ENCODE measurements at places on chromosomes 13 and 19. TPM values are rescaled to one million over a fixed set of nuclear protein-coding genes. Genes with fewer than 3 reads are reported as not detected.

The TBXA2R gene
- total RNA-seq: 1.5 TPM

The PRSS57 gene
- not detected for total RNA-seq

The DIRAS1 gene
- total RNA-seq: 12.4 TPM

DNA sequence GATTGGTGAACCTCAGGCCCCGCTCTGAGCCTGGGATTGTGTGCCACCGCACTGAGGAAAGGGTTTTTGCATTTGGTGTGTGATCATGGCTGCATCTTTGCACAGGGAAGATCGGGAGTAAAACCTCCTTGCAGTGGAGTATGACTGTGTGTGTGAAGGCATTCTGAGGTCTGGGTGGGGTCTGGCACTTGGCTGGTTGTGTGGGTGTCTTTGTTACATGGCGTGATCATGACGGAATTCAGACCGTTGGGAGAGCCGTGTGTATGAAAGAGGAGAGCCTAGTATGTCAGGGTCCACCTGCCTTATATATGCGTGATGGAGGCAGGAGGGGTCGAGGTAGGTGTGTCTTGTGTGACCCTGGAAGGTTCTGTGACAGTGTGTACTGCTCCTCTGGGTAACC, 740 bp upstream of the BEST2 start:
- peak; percentile 93 for DNase-seq

DNA sequence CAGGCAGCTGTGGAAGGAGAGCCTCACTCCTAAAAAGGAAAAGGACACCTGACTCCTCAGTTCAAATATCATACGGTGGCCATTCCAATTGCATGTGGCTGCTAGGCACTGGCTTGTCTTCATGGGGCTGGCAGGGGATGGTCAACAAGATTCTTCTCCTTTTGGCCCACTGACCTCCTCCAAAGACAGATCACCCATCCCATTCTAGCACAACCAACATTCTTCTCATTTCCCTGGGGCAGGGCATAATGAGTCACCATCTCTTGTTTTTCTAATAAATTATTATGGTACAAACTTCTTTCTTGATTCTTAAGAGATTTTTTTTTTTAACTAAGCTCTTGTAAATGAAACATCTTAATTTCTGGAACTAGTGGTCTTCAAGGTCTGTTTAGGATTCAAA, 136.7 kb upstream of the NBEA start:
- DNase-seq: no peak

DNA sequence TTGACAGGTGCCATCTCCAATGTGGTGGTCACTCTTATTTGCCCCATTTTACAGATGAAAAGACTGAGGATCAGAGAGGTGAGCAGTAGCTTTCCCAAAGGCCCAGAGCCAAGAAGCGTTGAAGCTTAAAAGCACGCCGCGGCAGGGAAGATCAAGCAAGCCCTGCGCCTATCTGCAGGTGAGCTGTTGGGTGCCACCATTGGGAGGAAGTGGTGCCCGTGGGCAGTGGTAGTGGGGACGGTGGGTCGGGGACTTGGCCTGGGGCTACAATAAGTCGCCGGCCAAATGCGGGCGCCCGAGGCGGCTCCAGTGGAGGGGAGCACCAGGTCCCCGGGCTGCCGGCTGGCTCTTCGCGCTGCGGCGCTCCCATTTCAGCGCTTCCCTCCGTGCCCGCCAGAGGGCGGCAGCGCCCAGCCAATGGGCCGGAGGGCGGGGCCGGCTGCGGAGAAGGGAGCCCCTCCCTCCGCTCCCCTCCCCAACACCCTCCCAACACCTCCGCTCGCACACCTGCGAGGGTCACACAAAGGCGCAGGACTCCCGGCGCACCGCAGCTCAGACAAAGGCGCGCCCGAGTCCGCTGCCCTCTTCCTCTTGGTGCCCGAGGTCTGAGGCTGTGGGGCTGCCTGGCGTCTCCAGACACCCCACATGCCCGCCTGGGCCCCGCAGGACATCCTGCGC, 744 bp upstream of the POU2F2 start:
- DNase-seq: peak; percentile 96

DNA sequence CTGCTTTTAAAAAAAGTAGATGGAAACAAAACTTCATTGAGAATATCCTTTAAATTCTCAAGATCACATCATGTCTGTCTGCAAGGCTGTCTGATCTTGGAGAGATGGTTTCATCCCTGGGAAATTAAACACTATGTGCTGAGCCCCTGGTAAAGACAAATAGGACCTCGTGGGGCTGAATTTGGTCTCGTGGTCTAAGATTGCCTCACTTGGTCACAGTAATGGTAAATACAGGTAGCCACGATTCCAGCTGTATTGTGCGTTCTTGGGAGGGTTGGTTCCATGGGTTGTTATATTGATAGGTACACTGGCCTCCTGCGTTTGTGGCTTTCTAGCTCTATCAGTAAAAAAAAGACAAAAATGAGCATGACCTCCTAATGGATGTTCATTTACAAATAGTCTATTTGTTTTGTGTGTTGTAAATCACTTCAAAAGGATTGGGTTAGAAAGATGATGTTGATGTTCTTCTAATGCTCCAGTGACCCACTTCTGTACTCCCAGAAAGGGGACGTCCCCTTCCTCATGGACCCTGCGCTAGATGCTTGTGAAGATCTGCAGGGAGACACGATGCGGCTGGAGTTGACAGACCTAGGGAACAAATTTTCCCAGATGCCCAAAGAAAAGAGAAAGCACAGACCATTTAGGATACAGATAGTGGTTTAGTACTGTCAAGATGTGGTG, 1.8 kb downstream of the CEBPG start:
- peak; percentile 66 for DNase-seq

- no peak for DNase-seq
Observed at GRCh38 chr19:30577551-30578105, 205.4 kb downstream of the ZNF536 start.

Data from osteoblast (primary cell).